ENCODE measurements at places on chromosomes 1 and 21.

DNA sequence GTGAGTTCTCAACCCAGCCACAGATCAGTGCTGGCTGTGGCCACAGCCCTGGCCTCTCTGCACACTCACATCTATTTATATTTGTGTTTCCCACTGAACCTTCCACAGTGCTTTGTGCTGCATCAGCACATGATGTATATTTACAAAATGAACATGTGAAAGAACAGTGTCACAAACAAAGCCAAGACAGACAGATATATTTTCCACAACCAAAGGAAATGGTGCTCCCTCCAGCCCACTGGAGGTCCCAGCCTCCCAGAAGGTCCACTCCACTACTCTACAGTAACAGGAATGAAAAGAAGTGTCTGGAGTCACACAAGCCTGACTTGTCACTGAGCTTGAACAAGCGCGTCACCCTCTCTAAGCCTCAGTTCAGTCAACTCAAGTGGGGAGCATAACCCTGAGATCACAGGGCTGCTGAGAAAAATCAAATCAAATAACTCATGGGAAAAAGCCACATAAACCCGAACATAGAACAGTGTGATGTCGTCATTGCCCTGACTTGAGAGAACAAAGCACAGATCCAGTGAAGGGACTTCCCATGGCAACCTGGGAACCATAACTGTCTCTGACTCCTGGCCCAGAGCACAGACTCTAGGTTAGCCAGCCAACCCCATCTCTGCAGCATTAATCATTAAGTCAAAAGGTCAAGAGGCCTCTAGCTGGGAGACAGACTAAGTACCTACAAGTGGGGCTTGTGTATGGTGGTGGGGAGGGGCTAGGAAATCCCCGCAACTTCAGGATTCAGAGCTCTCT lies 121.2 kb downstream of the TRABD2B start:
- DNase-seq: no peak

DNA sequence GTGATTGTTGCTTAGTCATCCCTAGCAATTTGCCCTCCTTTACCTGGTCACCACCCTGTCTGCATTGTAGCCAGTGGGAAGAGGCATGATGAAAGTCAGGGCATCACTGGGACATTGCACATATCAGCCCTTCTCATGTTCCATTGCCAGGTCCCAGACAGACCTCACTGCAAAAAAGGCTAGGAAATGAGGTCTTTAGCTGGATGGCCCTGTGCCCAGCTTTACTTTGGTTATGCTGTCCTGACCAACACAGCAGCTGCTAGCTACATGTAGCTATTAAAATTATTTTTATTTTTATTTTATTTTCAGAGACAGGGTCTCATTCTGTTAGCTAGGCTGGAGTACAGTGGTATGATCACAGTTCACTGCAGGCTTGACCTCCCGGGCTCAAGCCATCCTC lies 52.9 kb downstream of the TNN start:
- DNase-seq: no peak

DNA sequence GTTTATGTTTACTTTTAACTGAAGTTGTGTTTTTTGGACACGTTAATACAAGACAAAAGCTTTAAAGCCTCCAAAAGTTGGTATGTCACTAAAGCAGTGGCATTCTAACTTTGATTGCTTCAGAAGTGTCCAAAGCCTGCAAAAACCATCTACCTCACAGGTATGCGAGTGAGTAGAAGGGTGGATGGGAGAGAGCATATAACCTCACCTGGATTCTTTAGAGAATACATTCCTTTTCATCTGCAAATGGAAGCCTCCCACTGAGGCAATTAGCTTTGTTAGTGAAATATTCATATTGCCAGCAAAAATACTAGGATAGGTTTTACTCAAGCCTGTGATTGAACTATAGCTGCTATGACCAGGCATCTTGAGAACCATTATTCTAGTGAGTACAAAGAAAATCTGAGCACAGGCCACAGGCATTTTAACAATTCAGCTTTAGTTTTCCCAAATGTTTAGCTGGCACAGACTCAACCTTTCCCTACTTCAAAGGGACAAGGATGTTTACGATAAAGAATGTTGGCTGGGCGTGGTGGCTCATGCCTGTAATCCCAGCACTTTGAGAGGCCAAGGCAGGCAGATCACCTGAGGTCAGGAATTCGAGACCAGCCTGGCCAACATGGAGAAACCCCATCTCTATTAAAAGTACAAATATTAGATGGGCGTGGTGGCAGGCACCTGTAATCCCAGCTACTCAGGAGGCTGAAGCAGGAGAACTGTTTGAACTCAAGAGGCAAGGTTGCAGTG lies 39.7 kb downstream of the MAP3K21 start:
- no peak for DNase-seq

GRCh38 chr1:53982034-53982762 lies 35.8 kb downstream of the LDLRAD1 start:
- no peak for DNase-seq

DNA sequence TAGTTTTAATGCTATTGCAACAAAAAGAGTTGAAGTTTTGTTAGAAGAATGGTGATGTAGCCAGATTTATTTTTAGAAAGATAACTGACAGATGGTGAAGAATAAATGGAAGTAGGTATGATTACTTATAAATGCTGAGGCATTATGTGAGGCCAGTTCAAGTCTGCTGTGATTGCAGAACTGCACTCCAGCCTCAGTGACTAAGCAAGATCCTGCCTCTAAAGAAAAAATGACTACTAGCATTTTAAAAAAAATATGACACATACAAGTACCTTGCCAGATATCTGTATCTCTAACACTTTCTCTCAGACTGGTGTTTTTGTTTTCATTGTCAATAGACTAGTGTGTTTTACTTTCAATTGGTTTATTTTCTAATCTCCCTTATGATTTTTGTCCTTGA lies 1242.4 kb upstream of the ADGRL4 start:
- DNase-seq: no peak

- no peak for DNase-seq
These were observed 148.6 kb downstream of the TIAM1 start for GRCh38 chr21:31195334-31196015.

- DNase-seq: peak; percentile 26
These were observed 40.2 kb upstream of the VWA5B1 start for GRCh38 chr1:20250340-20250989.

GRCh38 chr1:1927751-1928150 lies 8.7 kb upstream of the TMEM52 start:
- no peak for DNase-seq

DNA sequence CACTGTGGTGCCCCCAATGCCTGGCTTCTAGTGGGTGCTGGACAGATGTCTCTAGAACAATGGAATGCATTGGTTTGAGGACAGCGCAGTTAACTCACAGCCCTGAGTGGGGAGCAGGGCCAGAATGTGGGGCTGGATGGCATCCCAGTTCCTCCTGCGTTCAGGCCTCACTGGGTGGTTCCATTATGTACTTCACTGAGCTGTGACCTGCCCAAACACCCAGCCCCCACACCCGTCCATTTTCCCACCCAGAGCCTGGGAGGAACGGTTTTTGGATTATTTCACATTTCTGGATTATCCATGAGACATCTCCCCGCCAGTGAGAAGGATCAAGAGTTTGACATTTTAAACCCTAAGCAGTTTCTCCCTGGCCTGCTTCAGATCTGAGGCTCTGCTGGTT lies 55.3 kb upstream of the WASF2 start:
- no peak for DNase-seq

GRCh38 chr21:17667256-17667655 lies 54.6 kb upstream of the BTG3 start:
- DNase-seq: no peak

DNA sequence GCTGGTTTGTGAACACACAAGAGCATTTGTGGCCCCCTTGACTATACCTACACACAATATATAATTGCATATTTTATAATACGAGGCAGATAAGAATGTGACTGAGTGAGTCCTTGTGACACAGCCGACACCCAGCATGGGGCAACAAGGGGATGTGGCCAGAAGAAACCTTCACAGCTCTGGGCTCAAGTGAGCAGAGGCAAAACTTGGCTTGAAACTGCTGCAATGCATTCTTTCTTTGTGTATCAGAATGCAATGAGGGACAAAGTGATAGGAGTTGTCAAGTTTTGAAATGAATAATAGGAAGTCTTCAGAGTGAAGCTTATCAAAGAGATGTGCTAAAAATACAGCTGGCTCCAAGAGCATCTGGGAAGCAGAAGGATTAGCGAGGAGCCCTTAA lies 124.0 kb upstream of the C8B start:
- DNase-seq: no peak

GRCh38 chr1:92859400-92860039 lies 27.7 kb downstream of the RPL5 start:
- DNase-seq: no peak

DNA sequence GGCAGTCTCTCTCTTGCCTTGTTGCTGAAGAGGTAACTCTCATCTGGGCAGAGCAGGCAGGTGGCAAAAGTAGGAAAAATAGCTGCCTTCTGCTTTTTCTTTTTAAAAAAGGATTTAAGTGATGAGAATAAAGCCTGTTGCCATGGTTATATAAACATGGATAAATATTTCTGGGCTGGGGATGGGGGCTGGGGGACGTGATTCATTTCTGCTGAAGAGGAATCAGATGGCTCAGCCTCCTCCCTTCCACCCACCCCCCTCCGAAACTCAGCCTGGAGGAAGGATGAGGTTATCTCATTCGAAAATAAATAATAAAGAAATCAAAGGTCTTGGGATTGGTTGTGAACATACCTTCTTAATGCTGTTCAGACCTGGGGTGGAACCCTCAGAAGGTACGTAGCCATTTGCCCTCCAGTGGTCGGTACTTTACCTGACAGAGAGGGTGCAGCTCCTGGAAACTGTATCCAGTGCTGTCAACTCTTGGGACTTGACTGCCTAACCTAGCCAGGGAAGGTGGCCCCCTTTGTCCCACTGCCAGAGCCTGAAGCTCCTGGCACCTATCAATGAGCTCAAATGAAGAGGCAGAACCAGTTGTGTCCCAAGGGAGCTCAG lies 3.8 kb upstream of the INKA2 start:
- DNase-seq: no peak

- DNase-seq: no peak
These were observed 23.5 kb upstream of the LBR start for GRCh38 chr1:225451340-225451739.

- no peak for DNase-seq
These were observed 53.0 kb downstream of the RGS2 start for GRCh38 chr1:192861860-192862259.

GRCh38 chr21:17668479-17669140 lies 55.9 kb upstream of the BTG3 start:
- DNase-seq: no peak

Data from stimulated activated CD8-positive, alpha-beta memory T cell treated with anti-CD3 and anti-CD28 coated beads, Interleukin-4, amount 100 ng/mL, for 48 hours (primary cell).